AG04450 (cell line): ENCODE measurements at places on chromosomes 16 and 17.

GRCh38 chr17:77400445-77400870 lies 259.7 kb downstream of the SEC14L1 start:
- DNase-seq = no peak

GRCh38 chr17:80018917-80019651 lies 16.6 kb downstream of the TBC1D16 start:
- DNase-seq = no peak

DNA sequence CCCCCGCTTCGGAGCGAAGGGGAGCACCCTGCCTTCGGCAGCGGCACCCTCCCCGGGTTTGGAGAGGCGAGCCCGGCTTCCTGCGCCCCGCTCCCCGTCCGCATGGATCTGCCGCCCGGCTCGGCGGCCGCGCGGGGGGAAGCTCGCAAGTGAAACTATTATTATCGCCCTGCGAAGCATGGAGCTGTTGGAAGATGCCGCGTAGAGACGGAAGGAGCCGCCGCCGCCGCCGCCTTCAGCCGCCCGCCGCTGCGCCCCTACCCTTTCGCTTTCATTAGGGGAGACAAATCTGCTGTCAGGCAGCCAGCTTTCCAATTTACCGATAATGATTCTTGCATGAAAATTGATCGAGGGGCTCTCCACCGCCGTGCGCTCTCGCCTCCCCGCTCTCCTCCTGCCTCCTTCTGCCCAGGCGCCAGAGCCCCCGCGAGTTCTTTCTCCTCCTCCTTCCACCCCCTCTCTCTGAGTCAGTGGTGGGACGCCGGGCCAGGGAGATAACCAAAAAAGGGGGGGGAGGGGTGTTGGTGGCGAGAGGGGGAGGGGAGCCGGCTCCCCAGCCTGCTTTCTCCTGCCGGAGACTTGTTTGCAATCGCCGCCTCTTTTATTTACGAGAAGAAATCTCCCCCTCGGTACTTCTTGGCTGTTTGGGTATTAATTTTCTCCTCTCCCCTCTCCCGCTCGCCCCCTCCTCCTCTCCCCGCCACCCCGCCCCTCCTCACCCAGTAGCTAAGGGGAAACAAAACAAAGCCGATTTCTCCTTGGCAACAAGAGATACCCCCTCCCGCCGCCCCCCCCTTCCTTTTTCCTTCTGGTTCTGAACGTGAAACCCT lies 58.0 kb upstream of the GSE1 start:
- DNase-seq = no peak

DNA sequence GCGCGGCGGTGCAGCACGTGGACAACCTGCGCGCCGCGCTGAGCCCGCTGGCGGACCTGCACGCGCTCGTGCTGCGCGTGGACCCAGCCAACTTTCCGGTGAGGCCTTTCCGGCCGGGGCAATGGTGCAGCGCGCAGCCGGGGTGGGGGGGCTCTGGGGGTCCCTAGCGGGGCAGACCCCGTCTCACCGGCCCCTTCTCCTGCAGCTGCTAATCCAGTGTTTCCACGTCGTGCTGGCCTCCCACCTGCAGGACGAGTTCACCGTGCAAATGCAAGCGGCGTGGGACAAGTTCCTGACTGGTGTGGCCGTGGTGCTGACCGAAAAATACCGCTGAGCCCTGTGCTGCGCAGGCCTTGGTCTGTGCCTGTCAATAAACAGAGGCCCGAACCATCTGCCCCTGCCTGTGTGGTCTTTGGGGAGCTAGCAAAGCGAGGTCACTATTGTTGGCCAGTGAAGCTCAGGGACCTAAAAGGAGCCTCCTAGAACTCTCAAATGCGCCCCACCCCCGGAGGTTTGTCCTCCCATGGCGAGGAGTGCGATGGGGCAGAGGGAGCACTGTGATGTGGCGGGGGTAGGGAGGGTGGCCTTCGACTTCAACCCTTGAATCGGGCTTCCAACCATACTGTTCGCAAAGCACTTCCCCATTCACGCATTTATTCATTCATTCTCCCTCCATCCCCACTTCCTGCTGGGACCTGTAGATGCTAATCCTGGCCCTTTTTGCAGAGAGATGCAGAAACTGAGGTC lies 770 bp downstream of the HBM start:
- no peak for DNase-seq

- no peak for DNase-seq
Observed at GRCh38 chr16:5763176-5763575, 665.6 kb upstream of the EEF2KMT start.

DNA sequence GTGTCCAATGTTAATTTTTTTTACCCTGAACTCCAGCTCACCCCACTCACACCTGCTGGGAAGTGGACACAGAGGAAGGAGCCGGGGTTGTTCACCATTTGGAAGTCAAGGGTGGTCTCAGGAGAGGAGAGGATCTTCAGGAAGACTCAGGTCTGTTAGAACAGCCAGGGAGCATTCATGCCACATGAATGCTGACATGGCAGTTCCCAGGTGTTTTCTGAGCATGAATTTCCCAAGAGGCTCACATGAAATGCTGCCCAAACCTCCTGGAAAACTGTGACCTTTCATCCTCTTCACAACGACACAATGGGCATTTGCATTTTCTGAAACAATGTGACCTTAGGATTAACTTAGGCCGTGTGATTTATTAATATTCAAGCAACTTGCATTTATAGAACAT lies 2409.2 kb downstream of the TP53TG3F start:
- DNase-seq = no peak
